Activated CD4-positive, CD25-positive, alpha-beta regulatory T cell (primary cell): ENCODE measurements at places on chromosomes 13 and 19.

DNA sequence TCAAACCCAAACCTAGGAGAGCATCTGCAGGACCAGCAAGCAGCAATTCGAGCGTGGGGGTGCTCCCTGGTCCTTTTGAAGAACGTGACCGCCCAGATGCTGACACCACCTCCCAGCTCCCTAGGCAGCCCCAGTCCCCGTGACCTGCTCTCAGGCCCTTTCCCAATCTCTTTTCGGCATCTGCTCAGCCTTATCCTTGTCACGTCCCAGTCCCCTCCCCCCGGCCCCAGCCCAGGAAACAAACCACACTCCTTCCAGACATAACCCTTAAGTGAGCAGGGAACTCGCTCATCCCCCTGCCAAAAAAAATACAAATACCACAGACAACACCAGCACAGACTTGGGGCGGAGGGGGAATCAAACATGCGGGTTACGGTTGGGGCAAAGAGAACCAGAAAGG is 3.3 kb downstream of the MLLT1 start:
- no peak for DNase-seq

GRCh38 chr13:49690133-49690994 is 922 bp downstream of the EBPL start:
- DNase-seq = no peak

GRCh38 chr13:82593239-82593638 is 1289.0 kb downstream of the SLITRK1 start:
- DNase-seq = no peak

DNA sequence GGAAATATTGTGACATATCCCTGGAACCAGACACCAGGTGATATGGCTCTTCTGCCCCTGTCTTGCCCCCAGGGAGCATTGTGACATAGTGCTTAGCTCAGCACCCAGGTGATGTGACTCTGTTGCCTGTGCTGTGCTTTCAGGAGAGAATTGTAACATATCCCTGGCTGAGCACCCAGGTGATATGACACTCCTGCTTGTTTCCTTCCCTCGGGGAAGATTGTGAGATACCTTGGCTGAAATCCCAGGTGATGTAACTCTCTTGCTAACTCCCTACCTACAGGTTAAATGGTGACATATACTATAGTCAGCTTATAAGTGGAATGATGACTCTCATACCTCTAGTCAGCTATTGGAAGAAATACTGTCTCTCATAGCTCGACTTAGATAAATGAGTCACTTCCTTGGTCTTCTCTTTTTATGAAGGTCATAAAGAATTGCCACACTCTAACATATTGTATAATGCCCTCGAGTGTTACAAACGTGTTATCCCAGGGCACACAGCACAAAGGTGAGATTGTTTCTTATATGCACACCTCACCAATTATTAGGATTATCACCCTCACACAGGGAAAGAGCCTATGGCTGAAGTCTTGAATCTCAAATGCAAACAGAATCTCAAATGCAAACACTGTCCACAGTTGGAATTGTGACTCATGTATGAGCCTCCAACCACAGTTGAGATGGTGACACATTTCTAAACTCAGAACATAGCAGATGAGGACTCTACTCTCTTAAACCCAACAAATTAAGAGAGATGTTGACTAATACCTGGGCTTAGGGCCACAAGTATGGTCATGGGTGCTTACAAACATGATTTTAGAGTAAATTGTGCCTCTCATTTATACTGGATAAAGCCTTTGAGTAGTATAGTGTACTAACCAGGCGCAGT is 32.7 kb upstream of the ZNF254 start:
- no peak for DNase-seq
